ENCODE measurements at places on chromosomes 11 and 22. TPM values are rescaled to one million over a fixed set of nuclear protein-coding genes. Genes with fewer than 3 reads are reported as not detected.
A peak's percentile ranks its signal among the peaks of the same experiment; 100 is the strongest.

The GPR83 gene
- 0.10 TPM for total RNA-seq

The LIPT2 gene
- total RNA-seq = 3.0 TPM

The RAG1 gene
- total RNA-seq = 0.14 TPM

The C22orf23 gene
- 0.32 TPM for total RNA-seq

The PHLDA2 gene
- 0.55 TPM for total RNA-seq

The MUC6 gene
- total RNA-seq = not detected

The SCGB1D2 gene
- total RNA-seq = not detected

The SGSM1 gene
- total RNA-seq = not detected

The GSTT2 gene
- not detected for total RNA-seq

- no peaks in the 10 kb centered on the region for H3K36me3 ChIP-seq
- H3K4me1 ChIP-seq = peaks cover 31% of the 10 kb centered on the region
- no peak for DNase-seq
- no peaks in the 10 kb centered on the region for H3K27me3 ChIP-seq
- no peak overlapping the region for H3K4me3 ChIP-seq
- H3K27ac ChIP-seq = no peak overlapping the region
Measured at GRCh38 chr11:65771589-65772112, 9.1 kb downstream of the AP5B1 start.

DNA sequence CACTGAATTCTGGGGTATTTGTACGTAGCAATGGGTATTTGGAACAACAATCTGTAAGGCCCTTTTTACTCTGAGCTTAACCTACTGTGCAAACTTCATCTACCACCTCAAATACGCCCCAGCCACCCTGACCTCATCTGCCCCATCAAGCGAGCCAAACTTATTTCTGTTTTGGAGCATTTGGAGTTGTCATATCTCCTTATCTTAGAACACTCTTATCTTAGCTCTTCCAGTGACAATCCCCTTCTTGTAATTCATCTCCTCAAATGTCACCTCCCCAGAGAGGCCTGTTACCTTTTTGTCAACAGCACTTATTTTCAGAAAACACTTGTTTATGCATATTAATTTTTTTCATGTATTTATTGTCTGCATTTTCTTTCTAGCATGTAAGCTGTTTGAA lies 4.7 kb upstream of the MSANTD2 start:
- peaks cover 14% of the 10 kb centered on the region for H3K4me1 ChIP-seq
- no peak for DNase-seq
- no peak overlapping the region for H3K27ac ChIP-seq
- H3K27me3 ChIP-seq = no peaks in the 10 kb centered on the region

DNA sequence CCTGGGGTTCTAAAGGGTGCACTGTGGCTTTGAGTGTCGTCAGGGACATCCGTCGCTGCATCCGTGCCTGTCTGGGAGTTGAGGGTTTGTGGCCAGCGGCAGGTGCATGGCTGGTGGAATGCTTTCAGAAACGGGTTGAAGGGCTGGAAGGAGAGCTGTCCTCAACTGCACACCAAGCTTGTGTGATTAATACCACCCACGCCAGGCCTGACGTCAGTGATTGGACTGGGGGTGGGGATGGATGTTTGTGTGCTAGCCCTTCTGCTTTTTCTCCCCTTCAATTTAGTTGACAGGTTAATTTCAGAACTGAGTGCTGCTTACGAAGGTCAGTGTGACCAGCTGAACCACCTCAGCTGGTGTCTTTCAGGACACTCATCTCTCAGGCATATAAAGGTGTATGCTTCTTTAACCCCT lies 3.2 kb upstream of the GAB2 start:
- DNase-seq = no peak
- no peak overlapping the region for H3K27ac ChIP-seq
- H3K36me3 ChIP-seq = no peaks in the 10 kb centered on the region

- H3K27ac ChIP-seq = no peak overlapping the region
- no peaks in the 10 kb centered on the region for H3K4me1 ChIP-seq
- no peak overlapping the region for H3K4me3 ChIP-seq
- peaks cover 51% of the 10 kb centered on the region for H3K27me3 ChIP-seq
- DNase-seq = no peak
Measured at GRCh38 chr11:119806064-119806915, 77.3 kb upstream of the NECTIN1 start.

- H3K36me3 ChIP-seq = no peaks in the 10 kb centered on the region
- H3K27ac ChIP-seq = no peak overlapping the region
- no peak overlapping the region for H3K4me3 ChIP-seq
- DNase-seq = no peak
Measured at GRCh38 chr11:8333811-8334401, 70.2 kb upstream of the LMO1 start.

GRCh38 chr11:26777372-26777808 lies 55.5 kb upstream of the SLC5A12 start:
- no peaks in the 10 kb centered on the region for H3K27me3 ChIP-seq
- no peak overlapping the region for H3K27ac ChIP-seq
- DNase-seq = no peak

- no peaks in the 10 kb centered on the region for H3K4me1 ChIP-seq
- no peaks in the 10 kb centered on the region for H3K27me3 ChIP-seq
- H3K4me3 ChIP-seq = no peak overlapping the region
- no peak overlapping the region for H3K27ac ChIP-seq
- DNase-seq = no peak
Measured at GRCh38 chr22:21818487-21819182, 48.8 kb downstream of the MAPK1 start.

- no peak overlapping the region for H3K27ac ChIP-seq
- peaks cover 13% of the 10 kb centered on the region for H3K36me3 ChIP-seq
- H3K4me3 ChIP-seq = no peak overlapping the region
- DNase-seq = no peak
- H3K4me1 ChIP-seq = 0 out of 2 replicates have a peak, but pooled peaks cover 10% of the 10 kb centered on the region
- H3K27me3 ChIP-seq = no peaks in the 10 kb centered on the region
Measured at GRCh38 chr11:111960916-111961315, 23.8 kb downstream of the DIXDC1 start.

GRCh38 chr11:4748438-4748837 lies 21.3 kb downstream of the OR51F1 start:
- no peak overlapping the region for H3K4me3 ChIP-seq
- H3K27ac ChIP-seq = no peak overlapping the region
- no peaks in the 10 kb centered on the region for H3K36me3 ChIP-seq

DNA sequence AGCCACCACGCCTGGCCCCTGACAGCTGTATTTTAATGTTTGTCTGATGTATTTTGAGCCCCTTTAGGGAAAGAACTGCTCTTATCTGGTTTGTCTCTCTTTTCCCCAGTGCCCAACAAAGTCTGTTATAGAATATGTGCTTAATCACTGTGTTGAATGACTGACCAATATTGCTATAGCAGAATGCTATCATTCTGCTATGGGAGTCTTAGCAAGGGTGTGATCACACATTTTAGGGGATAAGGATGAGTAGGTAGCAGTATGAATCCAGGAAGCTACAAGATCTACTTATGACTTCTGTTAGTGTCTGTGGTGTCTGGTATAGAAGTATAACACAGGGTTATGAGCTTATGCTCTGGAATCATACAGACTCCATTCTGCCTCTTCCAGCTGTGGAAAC lies 117.5 kb upstream of the RRM1 start:
- H3K27me3 ChIP-seq = no peaks in the 10 kb centered on the region
- no peaks in the 10 kb centered on the region for H3K4me1 ChIP-seq
- DNase-seq = no peak
- no peak overlapping the region for H3K4me3 ChIP-seq
- peaks cover 3% of the 10 kb centered on the region for H3K36me3 ChIP-seq
- H3K27ac ChIP-seq = no peak overlapping the region

GRCh38 chr11:77312107-77312506 lies 10.6 kb upstream of the GDPD4 start:
- no peaks in the 10 kb centered on the region for H3K27me3 ChIP-seq
- no peaks in the 10 kb centered on the region for H3K36me3 ChIP-seq
- DNase-seq = no peak
- H3K4me1 ChIP-seq = peaks cover 5% of the 10 kb centered on the region

DNA sequence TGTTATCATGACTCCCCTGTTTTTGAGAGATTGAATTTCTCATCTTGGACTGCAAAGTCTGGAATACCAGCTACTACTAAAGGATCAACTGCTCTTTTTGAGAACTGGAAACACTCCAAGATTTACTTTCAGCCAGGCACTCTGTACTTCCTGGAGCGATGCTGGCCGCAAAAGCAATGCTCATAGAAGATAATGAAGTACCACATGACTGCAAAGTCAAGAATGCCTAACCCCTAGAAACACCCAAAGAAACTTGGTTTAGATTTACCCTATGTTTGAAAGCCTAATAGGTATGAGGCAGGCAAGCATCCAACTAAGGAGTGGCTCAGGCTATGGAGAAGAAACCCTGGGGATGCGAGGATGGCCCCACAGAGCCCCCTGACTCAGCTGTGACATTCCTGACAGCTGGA lies 47.7 kb upstream of the ARHGAP20 start:
- no peak for DNase-seq
- no peak overlapping the region for H3K27ac ChIP-seq
- no peaks in the 10 kb centered on the region for H3K27me3 ChIP-seq
- H3K4me3 ChIP-seq = no peak overlapping the region

GRCh38 chr11:95132956-95133355 lies 43.3 kb downstream of the ENDOD1 start:
- H3K36me3 ChIP-seq = no peaks in the 10 kb centered on the region
- no peaks in the 10 kb centered on the region for H3K27me3 ChIP-seq
- H3K27ac ChIP-seq = no peak overlapping the region
- DNase-seq = no peak
- no peaks in the 10 kb centered on the region for H3K4me1 ChIP-seq

DNA sequence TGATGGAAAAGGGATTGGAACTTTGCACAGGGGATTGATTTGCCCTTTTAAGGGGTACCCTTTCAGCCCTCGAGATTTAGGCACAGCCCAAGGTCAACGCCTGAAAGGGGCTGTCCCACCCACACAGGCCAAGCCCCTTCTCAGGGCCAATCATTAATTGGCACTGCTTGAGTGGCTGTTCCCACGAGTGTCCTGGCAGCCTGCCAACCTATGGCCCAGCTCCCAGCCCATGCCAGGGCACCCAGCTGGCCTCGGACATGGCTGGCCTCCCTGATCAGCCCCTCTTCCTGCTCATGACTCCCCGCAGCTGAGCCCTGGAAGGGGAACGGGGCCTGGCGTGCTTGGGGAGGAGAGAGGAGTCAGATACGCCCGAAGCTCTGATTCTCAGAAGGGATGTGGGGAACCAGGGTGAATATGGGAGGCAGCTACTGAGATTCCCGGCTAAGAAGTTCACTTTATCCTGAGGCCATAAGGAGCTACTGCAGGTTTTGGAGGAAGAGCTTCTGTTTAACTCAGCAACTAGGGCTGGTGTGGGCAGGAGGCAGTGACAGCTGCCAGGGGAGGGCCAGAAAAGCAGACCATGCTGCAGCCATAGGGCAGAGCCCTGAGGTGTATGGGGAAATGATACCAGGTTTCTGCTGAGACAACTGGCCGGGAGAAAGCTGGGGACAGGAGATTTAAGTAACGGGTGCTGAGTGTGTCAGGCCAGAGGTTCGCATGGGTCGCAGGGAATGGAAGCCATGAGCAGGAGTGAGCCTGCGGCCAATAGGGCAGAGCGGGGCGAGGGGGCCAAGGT lies 30.0 kb downstream of the WNT7B start:
- DNase-seq = no peak
- peaks cover 12% of the 10 kb centered on the region for H3K27me3 ChIP-seq
- H3K27ac ChIP-seq = no peak overlapping the region

- no peak for DNase-seq
- H3K4me3 ChIP-seq = no peak overlapping the region
- no peaks in the 10 kb centered on the region for H3K4me1 ChIP-seq
- H3K27ac ChIP-seq = no peak overlapping the region
- no peaks in the 10 kb centered on the region for H3K27me3 ChIP-seq
- no peaks in the 10 kb centered on the region for H3K36me3 ChIP-seq
Measured at GRCh38 chr11:19088791-19089190, 28.2 kb upstream of the ZDHHC13 start.

- H3K4me3 ChIP-seq = peak within 1 kb of the TSS; percentile 83
- peak; percentile 54 for DNase-seq
- H3K4me1 ChIP-seq = peaks cover 67% of the 10 kb centered on the region
- H3K36me3 ChIP-seq = no peaks in the 10 kb centered on the region
- peak within 1 kb of the TSS; percentile 46 for H3K27ac ChIP-seq
Measured at GRCh38 chr22:29306175-29306834, at the start of gene GAS2L1. Gene GAS2L1 (plus strand): TSS chr22:29306650. CDS start chr22:29308106, 1,456 bp downstream.

DNA sequence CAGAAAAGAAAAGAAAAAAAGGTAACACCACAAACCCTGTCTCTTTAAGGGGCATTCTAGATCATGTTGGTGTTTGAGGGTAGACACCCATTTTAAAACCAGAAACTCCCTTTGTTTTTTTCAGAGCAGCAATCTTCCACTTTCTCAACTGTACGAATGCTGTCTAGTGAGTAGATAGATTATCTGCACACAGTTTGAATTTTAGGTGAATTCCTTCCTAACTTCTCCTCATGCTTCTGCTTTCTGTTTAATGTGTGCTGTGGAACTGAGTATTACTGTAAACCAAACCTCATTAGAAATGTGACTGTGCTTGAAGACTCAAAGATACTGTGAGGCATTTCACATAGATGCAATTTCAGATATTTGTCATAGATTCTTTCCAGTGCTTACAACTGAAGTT lies 102.4 kb downstream of the PRMT3 start:
- H3K27me3 ChIP-seq = no peaks in the 10 kb centered on the region
- no peaks in the 10 kb centered on the region for H3K36me3 ChIP-seq
- DNase-seq = no peak
- H3K4me3 ChIP-seq = no peak overlapping the region
- H3K4me1 ChIP-seq = no peaks in the 10 kb centered on the region

DNA sequence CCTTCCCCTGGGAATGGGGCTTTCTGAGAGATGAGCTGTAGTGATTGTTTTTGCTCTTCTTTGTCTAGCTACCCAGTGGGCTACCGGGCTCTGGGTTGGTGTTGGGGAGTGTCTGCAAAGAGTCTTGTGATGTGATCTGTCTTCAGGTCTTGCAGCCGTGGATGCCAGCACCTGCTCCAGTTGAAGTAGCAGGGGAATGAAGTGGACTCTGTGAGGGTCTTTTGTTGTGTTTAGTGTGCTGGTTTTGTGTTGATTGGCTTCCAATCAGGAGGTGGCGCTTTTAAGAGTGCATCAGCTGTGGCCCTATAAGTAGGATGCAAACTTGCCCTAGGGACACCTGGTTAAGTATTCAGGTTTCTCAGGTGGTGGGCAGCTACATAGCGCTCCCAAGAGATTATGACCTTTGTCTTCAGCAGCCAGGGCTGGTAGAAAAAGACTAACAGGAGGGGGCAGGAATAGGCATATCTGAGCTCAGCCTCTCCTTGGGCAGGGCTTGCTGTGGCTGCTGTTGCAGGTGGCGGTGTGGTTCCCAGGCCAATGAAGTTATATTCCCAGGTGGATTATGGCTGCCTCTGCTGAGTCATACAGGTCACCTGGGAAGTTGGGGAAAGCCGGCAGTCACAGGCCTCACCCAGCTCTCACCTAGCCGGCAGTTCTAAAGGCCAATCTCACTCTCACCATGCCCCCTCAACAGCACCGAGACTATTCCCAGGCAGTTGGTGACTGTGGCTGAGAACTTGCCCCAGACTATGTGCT lies 315.7 kb upstream of the C11orf87 start:
- no peak overlapping the region for H3K4me3 ChIP-seq
- no peaks in the 10 kb centered on the region for H3K36me3 ChIP-seq
- H3K27me3 ChIP-seq = peaks cover 9% of the 10 kb centered on the region
- peaks cover 19% of the 10 kb centered on the region for H3K4me1 ChIP-seq
- no peak overlapping the region for H3K27ac ChIP-seq
